ENCODE measurements at places on chromosomes 7 and 10.
A peak's percentile ranks its signal among the peaks of the same experiment; 100 is the strongest.

DNA sequence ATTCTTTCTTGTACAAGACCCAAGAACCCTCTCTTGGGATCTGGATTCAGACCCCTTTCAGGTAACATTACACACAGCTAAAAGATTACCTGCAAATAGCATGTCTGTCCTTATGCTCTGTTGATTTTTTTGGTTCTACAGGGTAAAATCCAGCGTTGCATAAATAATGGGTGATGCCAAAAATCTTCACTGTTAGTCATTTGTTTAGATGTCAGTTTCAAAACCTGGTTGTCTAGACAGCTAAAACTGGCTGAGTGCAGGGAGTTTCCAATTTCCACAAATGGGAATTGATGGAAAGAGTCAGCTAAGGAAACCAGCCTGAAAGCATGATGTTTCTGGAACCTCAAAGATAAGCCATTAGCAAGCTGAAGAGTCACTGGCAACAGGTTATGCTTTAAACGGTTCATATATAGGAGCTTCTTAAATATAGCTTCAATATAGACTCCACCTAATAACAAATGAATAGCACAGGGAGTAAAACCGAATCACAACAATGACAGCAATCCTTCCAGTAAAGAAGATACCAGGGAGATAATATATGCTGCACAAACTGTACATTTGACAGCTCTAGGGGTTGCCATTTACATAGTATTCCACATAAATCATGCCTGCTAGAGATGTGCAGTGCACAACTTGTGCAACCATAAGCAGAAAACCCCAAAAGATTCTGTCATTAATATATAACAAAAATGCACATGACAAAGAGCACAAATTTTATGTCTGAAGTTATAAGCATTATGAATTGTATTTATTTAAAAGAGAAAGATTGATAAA is 20.4 kb downstream of the CCDC71L start:
- peak; percentile 76 for DNase-seq

GRCh38 chr7:98374285-98374680 is 26.6 kb downstream of the BAIAP2L1 start:
- DNase-seq, result no peak

- no peak for DNase-seq
Observed at GRCh38 chr7:103140061-103140460, 8.8 kb downstream of the NAPEPLD start.

GRCh38 chr7:70893971-70894715 is 237.8 kb upstream of the GALNT17 start:
- no peak for DNase-seq

DNA sequence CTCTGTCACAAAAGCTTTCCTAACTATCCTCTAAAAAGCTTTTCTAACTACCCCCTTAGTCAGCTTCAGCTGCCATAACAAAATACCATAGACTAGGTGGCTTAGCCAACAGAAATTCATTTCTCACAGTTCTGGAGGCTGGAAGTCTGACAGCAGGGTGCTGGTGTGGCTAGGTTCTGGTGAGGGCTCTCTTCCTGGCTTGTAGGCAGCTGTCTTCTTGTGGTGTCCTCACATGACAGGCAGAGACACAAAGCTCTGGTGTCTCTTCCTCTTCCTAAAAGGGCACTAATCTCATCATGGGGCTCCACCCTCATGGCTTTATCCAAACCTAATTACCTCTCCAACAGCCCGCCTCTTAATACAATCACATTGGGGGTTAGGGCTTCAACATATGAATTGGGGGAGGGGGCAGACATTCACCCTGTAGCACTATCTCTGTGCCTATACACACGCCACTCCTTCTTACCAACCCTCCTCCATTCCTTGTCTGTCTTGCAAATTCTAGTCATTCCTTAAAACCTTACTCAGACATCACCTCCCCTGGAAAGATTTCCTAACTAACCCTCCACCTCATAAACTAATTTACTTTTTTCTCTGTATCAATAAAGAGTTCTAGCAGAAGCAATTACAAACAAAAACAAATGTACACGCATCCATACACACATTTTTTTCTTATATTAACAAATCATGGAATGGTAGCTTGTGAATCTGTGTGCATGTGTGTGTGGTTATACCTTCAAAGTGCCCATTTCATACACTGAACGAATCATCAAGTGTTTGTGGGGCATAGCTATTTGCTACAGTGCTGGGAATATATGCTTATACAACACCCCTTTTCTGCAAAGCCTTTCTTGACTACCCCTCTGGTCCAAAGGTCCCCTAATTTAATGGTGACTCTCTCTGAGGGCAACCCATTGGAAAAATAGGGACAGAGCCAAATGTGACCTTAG is 26.4 kb downstream of the RHOBTB1 start:
- no peak for DNase-seq

DNA sequence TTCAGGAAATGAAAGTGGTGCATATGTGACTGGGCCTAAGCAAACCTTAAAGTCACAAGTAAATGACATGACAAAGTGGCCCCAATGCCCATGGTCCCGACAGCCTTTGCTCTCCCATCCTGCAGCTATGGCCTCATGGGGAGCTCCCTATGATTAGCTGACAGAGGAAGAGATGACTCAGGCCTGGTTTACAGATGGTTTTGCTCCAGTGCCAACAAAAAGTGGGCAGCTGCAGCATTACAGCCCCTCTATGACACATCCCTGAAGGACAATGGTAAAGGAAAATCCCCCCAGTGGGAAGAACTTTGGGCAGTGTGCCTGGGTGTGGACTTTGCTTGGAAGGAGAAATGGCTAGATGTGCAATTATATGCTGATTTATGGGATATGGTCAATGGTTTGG is 105.1 kb upstream of the ADCY1 start:
- no peak for DNase-seq

- DNase-seq, result no peak
Observed at GRCh38 chr7:25181532-25181931, 46.8 kb downstream of the NPVF start.

DNA sequence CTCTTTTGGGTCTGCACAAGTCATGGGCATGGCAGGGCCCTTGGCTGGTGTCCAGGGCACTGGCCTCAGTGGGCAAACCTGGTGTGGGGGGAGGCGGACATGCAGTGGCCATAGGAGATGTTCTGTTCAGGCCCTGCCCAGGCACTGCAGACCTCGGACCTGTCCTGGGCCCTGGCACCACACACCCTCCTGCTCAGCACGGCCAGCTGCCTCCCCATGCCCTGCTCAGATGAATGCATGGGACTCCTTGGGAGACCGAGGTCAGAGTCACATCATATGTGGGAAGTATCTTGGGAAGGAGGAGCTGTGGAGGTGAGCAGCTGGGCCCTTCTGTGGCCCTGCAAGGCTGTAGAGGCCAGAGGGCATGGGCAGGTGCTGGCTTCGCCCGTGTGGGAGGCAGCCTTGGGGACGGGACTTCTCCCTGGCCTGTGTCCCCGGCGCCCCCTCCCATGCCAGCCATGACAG is 130.8 kb downstream of the VIPR2 start:
- DNase-seq, result no peak

- no peak for DNase-seq
Observed at GRCh38 chr7:14850039-14850438, 52.5 kb downstream of the DGKB start.

- DNase-seq, result no peak
Observed at GRCh38 chr10:125155101-125155500, 5.3 kb downstream of the CTBP2 start.

GRCh38 chr10:106582291-106582690 is 582.2 kb downstream of the SORCS1 start:
- no peak for DNase-seq

DNA sequence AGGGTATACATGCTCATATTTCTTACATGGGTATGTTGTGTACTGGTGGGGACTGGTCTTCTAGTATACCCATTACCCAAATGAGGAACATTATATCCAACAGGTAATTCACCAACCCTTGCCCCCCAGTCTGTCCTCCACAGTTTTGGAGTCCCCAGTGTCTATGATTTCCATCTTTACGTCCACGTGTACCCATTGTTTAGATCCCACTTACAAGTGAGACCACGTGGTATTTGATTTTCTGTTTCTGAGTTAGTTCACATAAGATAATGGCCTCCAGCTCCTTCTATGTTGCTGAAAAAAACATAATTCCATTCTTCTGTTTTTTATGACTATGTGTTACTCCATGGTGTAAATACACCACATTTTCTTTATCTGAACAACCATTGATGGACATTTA is 49.3 kb upstream of the CYP2C9 start:
- no peak for DNase-seq

- DNase-seq, result no peak
Observed at GRCh38 chr10:110422548-110422947, 75.2 kb upstream of the DUSP5 start.

DNA sequence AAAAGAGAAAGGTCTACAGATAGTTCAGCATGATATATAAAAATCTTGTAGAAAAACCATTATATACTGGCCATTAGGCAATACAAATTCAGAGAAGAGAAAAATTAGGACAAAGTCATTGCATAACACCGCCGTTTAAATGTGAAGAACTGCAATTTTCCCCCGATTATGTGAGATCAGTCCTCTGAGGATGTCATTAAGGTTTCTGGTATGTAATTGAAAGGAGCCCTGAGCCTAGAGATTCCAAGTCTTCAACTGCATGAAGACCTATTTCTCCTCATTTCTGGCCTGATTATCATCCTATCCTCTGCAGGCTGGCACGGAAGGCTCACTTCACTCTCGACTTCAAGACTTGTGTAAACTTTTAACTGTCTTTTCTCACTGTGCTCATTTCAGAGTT is 395.3 kb downstream of the GALNT17 start:
- DNase-seq, result no peak

DNA sequence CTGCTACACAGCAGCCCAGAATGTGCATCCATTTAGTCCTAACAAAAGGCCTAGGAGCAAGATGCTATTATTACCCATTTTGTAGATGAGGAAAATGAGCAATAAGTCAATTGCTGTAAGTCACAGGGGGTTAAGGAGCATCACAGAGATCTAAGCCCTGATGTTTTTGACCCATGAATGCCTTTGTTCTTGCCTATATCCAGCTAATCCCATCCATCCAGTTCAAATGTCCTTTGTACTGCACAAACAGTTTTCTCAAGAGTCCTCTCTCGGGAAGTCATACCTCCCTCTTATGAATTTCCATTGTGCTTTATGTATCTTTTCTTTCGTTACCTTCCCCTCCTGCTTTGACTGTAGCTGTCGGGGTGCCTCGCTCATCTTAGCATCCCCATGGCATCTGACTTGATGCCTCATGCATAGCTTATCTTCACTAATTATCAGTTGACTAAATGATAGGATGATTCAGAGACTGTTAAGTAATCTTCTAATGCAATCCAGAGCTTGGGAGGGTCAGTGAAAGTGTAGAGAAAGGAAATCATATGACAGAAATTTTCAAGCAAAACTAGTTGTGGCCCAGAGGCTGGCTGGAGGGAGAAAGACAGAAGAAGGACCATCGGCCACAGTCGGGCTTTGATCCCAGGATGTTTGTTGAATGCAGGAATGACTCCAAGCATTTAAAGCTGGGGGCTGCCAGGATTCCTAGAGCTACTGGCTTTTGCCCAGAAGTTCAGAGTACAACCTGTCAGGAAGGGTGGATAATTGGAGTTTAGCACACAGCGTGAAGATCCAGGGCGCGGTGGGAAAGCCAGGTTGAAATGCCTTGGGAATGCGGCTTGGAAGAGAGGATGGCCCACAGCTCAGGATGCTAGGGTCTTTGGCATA is 23.5 kb downstream of the BLVRA start:
- DNase-seq, result no peak

- DNase-seq, result no peak
Observed at GRCh38 chr7:88462799-88463198, 156.1 kb upstream of the STEAP4 start.

DNA sequence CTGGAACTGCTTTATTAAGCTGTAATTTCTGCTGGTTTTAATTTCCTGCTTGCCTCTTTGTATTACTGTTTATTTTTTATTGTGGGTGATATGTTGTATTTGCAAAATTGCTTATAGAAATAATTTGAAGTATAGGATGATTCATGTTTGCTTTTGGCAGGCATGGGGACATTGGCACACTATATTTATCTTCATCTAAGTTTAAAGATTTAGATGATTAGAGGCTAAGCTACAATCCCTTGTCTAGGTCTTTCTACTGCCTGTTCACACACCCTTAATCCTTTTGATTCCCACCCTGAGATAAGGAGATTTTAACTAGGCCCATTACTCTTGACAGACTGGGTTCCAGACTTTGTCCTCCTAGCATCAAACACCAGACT is 182.8 kb upstream of the KAT6B start:
- no peak for DNase-seq

DNA sequence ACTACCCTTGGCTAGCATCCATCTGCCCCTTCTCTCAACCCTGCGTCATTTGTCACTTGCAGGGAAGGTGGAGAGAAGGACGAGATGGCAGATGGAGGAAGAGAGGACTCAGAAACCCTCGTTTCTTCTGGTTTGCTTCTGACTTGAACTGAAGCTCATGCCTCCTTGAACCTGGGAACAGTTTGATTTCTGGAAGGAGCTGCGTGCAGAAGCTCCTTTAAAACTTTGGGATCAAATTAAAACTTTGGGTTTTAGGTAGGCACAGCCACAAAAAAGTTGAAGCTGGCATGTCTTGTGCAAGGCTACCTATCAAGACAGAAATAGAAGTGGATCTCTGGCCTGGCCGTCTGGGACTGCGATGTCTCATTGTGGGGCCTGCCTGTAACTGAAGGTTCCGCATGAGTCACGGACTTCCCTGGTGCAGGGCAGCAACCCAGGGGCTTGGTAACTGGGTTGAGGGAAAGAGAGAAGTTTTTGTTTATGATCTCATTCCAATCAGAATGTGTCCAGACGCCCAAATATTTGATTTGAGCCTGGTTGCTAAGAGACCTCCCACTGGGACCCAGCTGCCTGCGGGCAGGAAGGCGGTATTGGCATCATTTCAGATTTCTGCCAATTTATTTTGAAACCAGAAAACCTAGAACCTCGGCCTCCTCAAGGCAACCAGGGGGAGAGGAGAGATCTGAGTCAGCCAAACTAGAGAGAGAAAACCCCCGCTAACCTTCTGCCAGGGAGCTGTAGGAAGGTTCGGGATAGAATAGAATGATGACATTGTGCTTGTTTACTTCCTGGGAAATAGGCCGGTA is 15.8 kb upstream of the CAMK1D start:
- peak; percentile 23 for DNase-seq

DNA sequence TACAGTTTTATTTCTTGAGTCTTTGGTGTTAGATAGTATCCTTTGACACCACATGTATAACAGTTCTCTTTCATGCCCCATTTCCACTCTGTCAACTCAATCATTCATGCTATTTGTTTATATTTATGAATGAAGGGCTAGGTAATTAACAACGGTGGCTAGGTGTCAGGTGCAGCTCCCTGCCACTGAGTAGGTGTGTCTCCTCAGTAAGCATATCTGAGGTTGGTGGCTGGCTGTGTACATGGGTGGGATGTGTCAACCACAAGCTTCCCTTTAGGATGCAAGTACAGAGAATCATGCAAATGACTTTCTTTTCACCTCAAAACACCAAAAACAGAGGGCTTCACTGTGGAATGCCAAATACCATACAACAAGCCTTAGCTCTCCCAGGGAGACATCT is 83.4 kb downstream of the ZNF365 start:
- no peak for DNase-seq

- DNase-seq, result no peak
Observed at GRCh38 chr10:117480097-117480496, 62.4 kb upstream of the EMX2 start.

Data from dermis microvascular lymphatic vessel endothelial cell (primary cell).